ENCODE measurements at places on chromosomes 4 and X.

GRCh38 chr4:17315459-17315858, 196.4 kb downstream of the QDPR start:
- DNase-seq: no peak

DNA sequence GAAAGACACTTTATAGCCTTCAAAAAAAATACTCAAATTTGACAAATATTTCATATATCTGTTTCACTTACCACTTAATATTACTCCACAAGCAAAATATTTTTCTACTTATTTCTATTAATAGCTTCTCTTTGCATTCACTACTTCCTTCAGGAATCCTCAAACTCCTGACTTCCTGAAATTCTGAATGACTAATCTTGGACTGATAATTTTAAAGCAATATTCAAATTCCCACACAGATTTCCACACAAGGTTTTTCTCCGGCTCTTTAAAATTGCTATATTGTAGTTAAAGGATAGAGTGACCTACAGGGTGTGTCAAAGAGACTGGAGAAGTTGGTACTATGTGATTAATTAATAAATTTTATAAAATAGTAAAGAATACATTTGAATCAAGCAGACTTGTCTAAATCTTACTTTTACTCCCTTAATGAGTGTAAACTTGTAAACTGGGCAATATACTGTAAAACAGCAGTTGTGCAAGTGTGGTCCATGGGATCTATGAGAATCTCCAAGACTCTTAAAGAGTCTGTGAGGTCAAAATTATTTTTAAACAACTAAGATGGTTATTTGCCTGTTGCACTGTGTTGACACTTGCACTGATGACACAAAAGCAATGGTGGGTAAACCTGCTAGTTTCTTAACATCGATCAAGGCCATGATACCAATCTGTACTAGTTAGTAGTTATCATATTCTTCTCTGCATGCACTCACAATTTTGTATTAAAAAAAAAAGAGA, 44.5 kb downstream of the ANKRD17 start:
- no peak for DNase-seq

- DNase-seq: no peak
Measured at GRCh38 chr4:39455486-39455885, 3.2 kb downstream of the RPL9 start.

DNA sequence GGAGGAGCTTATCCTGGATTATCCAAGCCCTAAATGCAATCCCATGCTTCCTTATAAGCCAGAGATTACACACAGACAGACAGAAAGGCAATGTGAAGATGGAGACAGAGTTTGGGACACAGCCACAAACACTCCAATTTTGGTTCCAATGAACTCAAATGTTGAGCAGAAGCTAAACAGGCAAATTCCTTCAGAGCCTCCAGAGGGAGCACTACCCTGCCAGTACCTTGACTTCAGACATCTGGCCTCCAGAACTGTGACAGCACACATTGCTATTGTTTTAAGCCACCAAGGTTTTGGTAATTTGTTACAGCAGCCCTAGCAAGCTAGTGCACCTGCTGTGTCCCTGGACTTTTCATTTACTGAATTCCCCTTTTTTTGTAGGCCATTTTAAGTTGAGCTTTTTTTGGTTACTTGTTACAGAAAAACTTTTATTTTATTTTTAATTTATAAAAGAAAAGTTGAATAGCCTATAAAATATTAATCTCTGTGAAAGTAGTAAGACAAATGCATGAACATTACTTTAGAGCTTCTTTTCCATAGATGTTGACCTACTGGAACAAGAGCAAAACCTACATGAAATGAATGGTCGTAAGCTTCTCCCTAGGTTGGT, 33.4 kb upstream of the SRD5A3 start:
- DNase-seq: no peak

GRCh38 chr4:114907568-114907967, 205.9 kb downstream of the NDST4 start:
- DNase-seq: no peak

DNA sequence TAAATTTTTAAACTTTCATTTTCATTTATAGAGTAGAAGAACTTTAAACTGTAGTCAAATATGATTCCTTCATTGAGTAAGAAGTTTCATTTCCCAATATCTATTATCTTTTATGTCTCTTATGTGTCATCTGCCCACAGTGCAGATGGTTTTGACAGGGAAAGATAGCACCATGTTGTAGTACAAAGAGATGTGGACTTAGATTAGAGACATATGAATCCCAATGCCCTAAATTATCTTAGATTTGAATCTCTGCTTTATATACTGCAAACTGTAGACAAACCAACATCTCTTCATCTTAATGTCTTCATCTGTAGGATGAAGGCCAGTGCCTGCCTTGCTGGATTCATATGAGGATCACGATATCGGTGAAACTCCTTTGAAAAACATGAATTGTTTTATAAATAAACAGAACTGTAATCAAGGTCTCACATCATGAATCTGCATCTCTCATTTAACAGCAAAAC, 217.5 kb downstream of the BANK1 start:
- DNase-seq: no peak

DNA sequence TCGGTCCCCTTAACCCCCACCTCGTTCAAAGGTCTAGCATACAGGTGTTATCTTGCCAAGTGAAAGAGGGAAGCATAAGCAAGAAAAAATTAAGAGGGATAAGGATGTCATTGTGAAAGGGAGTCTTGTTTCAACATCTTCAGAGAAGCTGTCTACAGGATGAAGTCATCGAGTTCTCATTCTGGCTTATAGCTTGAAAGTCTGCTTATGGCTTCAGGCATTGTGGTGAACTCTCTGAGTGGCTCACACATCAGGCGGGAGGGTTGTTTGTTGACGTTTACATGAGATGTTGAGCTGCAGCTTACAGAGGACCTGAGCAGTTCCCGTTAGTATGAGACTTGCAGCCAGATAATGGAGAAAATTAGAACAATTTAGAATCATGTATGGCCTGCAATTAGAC, 16.6 kb downstream of the MAGEA9B start:
- no peak for DNase-seq

GRCh38 chr4:16062601-16063000, 21.2 kb downstream of the PROM1 start:
- no peak for DNase-seq

Data from NCI-H1436 treated with DMSO at 0.1 percent for 48 hours (cell line).